ENCODE measurements at places on chromosomes 2 and 18.

GRCh38 chr2:58865436-58865835 lies 624.3 kb upstream of the FANCL start:
- no peak for DNase-seq

DNA sequence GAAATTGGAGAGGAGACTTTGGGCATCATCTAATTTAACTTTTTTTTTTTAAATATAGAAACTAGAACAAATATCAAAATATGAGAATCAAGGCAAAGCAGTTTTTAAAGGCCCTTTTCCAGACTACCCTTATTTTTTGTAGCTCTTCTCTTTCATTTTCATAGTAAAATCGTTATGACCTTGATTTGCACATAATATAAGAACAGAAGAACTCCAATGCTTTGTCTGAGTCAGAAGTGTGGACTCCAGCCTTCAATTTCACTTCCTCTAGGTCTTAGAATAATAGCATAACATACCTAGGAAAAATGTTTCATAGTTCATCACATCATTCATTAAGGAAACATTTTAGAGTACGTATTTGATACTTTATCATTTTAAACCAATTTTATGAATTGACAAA lies 74.4 kb downstream of the ANKRD12 start:
- DNase-seq: no peak

- DNase-seq: no peak
These were observed 44.2 kb upstream of the VPS54 start for GRCh38 chr2:64063454-64063853.

- DNase-seq: no peak
These were observed 197.5 kb downstream of the PDE1A start for GRCh38 chr2:182229297-182229696.

GRCh38 chr2:176174382-176174823 lies 14.1 kb upstream of the HOXD1 start:
- DNase-seq: no peak

DNA sequence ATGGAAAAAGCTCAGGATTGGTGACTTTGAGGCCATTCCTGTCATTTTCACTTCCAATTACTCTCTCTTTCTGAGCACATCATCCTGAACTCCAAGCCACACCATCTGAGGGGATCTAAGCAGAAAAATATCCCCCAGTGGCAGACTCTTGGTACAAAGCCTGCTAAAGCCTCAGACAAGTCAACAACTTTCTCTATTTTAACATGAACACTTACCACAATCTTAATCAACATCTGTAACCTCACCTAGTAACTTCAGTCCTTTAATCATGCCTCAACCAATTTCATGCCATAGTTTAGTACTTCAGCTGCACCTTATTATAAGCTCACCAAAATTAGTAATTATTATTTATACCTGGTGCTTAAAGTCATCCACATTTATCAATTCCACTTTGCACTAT lies 128.9 kb downstream of the DTNB start:
- DNase-seq: no peak

All from T-helper 9 cell (primary cell).